Astrocyte of the cerebellum (primary cell): ENCODE measurements at places on chromosomes 4 and X.

- no peak for DNase-seq
Observed at GRCh38 chr4:74037076-74037955, 1.2 kb downstream of the CXCL3 start.

GRCh38 chr4:37440501-37440900, 196.0 kb downstream of the NWD2 start:
- DNase-seq = no peak

- no peak for DNase-seq
Observed at GRCh38 chr4:124974152-124974551, 261.6 kb upstream of the ANKRD50 start.

DNA sequence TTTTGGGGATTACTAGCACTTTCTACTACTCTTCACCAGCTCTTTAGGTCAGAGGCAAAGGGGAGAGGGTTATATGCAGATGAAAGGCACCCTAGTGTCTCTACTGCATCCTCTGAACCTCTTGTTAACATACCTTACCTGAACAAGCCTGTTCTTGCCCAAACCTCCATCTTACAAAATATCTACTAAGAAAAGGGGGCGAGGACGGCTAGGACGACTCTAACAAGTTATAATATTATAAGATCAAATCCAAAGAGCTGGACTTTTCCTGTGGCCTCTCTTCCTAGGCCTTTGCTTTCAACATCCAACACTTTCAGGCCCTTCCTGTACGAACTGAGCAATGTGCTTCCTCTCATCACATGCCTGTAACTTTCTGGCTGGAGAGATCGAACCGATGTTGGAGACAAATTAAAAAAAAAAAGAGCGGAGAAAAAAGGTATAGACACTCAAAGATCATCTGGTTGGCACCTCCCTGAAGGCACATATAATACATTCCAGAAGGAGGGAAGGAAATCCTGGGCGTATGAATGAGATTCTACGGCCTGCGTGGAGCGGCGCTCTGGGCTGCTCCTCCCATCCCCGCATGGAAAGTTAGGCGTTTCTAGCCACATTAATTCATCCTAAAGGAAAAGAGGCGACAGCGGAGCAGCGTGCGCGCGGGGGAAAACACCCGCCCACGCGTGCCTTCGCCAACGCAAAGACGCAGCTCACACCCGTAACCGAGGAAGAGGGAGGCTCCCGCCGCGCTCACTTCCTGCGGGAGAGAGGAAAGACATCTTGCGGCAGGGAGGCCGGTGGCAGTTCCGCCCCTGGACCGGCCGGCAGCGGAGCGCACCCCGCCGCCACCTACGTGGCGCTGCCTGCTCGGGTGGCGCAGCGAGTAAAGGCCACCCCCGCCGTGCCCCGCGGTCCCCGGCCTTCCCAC, 808 bp downstream of the PRDM5 start:
- peak; percentile 0 for DNase-seq

DNA sequence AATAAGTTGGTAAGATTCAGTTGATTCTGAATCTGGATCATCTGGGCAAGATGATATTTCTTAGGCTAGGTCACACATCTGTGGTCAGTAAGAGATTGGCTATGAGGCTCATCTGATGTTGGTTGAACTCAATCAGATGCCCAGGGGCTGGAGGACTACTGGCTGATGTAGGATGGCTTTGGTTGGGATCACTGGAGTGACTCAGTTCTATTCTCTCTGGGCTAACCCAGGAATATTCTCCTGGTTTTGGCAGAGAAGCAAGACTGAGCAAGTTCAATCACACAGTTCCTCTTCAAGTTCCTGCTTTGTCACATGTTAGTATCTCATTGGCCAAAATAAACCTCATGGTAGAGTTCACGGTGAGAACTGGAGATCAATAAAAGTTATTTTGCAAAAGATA, 902.3 kb upstream of the SLIT2 start:
- DNase-seq = no peak

DNA sequence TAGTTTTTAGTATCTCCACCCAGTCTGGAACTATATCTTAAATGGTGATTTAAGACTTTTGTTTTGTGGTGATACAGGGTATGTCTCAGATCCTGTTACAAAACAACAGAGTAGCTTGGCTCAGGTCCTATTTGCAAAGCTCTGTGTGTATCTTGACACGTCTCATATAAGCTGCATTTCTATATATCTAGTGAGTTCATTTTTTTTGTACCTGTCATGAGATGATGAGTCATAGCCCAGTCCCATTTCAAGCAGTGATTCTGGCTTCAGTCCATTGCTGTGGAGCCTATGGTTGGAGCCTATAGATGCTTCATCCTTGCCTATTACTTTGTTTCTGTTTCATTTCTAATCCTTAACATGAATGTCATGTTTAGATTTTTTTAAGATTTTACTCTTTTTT, 23.0 kb downstream of the GRXCR1 start:
- DNase-seq = no peak

DNA sequence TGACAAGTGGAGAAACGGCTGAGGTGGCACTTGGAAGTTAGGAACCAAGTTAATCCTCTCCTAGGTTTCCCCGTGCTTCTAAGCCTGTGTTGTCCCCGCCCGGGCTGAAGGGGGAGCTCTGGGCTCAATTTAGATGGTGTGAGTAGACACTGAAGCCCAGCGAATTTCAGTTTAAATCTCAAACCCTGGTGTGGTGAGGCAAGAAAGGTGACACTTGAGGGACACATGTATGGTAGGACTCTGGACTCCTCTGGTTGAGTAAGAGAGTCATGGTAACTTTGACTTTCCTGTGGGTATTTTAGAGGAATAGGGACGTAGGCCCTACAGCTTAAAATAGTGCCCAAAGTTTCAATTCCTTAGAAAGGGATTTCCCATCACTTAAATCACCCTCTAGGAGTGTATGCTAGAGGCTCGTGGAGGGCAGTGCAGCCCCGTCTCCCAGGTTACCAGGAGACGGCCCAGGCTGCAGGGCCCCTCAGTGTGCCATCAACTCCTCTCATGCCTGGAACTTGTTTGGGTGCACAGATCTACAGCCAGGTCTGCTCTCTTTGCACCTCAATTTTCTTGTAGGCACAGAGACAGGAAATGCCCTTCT, 24.0 kb downstream of the HAND2 start:
- no peak for DNase-seq

DNA sequence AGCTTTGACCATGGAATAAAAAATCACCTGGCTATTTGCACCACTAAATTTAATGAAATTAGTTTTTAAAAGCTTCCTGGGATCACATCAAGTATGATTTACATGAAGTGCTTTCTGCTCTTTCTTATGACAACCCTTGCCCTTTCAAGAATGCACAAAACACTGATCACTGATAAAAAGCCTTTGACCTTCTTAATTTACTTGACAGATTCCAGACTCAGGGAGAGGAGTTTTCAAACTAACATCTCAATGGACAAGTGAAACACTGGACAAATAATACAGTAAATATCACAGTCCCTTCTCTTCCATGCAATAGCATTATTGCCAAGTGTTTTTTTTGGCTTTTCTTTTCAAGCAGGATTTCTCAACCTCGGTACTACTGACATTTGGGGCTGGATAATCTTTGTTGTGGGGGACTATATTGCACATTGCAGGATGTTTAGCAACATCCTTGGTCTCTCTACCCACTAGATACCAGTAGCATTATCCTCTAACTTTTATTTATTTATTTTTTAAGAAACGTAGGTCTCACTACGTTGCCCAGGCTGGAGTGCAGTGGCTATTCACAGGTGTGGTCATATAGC, 86.3 kb downstream of the ZNF827 start:
- DNase-seq = no peak

- no peak for DNase-seq
Observed at GRCh38 chr4:78483811-78484210, 67.8 kb upstream of the ANXA3 start.

- no peak for DNase-seq
Observed at GRCh38 chrX:130419263-130419662, 17.5 kb downstream of the RBMX2 start.

- no peak for DNase-seq
Observed at GRCh38 chr4:139368998-139369397, 66.7 kb upstream of the NDUFC1 start.

DNA sequence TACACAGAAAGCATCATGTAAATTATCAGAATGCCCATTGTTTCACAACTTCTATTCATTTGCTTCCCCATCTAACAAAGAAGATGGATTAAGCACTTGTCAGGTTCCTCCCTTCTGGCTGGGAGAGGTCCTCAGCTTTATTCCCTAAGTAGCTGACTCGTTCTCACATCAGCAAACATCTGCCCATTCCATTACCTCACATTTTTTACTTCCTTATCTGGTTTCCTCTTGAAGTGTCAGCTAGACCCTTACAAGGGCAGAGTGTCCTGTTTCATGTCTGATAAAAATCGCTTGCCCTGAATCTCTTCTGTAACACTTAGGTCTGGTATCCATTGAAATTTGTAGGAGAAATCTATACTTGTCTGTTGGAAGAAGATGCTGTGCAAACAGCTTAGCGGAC, 34.7 kb downstream of the TMPRSS11A start:
- DNase-seq = no peak

- no peak for DNase-seq
Observed at GRCh38 chr4:141074098-141074878, 59.0 kb downstream of the RNF150 start.

DNA sequence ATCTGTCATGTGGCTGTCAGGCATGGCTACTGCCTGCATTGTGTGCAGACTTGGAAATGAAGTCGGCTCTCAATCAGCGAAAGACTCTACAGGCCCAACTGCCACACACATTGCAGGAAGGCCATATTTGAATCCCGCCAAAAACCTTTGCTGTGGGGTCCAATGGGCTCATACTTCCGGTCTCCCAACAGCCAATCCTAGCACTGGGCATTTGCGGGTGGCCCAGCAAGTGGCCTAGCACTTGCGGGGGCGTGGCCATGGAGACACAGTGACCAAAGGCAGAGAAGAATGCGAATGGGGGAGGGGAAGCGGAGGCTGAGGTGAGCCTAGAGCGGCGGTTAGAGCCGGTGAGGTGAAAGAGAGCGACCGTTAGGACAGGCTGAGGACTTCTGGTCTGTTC, at the start of gene OTUD6A:
OTUD6A (plus strand) TSS at position 382 of the 400 bp plus-strand sequence. CDS start 68 bp downstream, outside the sequence.
- no peak for DNase-seq

- no peak for DNase-seq
Observed at GRCh38 chrX:143429131-143429530, 88.1 kb downstream of the SPANXN3 start.

DNA sequence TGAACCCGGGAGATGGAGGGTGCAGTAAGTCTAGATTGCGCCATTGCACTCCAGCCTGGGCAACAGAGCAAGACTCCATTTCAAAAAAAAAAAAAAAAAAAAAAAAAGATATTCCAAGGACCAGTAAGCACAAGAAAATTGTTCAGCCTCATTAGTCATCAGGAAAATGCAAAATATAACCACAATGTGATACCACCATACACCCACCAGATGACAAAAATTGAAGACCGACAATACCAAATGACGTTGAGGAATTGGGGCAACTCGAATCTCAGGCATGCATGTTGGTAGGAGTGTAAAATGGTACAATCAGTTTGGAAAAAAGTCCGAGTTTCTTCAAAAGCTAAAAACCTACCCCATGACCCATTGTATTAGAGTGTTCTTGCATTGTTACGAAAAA, 130.2 kb upstream of the FAM9B start:
- no peak for DNase-seq

DNA sequence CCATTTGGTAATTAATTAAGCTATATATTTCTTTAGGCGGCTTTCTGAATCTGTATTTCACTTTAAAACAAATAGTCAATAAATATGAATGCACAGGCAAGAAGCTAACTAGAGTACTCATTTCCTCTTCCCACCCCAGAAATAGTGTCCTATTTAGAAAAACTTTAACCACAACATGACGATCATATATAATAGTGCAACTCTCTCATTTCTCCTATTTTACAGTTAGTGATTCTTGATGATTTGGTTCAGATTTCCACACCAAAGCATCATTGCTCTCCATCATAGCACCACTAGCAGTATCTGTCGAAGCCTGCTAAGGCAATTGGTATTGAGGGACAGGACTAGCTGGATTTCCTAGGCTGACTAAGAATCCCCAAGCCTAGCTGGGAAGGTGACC, 184.0 kb upstream of the GALNTL6 start:
- no peak for DNase-seq

DNA sequence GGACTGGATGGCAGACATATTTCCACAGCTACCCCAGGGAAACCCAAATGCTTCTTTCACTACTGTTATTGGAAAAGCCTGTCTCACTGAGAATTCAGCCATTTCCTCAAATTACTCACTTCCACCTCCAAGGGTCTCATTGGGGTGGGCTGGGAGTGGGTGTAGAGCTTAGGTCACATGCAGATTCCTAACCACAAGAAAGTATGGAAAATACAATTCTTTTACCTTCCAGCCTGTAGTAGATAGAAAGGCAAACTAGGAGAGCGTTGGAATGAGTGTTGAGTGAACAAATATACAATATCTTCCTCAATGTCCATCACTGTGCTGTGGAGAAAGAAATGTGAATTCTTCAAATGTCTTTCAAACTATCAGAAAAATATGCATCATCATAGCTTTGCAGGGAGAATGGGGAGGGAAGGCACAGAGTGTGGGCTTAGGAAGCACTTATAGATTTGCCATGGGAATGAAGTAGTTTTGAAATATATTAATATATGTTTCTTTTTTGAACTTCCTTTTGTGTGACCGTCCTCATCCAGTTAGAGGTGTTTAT, 245.3 kb upstream of the JADE1 start:
- DNase-seq = no peak

DNA sequence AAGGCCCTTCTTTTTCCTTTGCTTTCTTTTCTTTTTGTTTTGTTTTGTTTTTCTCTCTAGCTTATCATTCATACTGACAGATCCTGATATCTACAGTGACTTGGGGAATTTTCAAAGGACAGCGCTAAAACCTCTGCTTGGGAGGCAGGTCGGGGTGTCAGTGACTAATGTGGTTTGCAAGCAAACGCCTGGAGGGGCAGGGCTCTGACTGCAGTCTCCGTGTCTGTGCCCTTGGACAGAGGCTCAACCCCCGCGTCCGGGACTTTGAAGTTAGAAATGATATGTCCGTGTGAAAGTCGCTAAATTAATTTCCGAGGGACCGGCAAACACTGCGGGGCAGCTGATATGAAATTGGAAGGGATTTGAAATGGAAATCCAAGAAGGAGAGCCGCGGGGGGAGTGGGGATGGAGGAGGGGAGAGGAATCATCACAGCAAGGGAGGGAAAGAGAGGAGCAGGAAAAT, 312.4 kb downstream of the DHRSX start:
- DNase-seq = no peak

DNA sequence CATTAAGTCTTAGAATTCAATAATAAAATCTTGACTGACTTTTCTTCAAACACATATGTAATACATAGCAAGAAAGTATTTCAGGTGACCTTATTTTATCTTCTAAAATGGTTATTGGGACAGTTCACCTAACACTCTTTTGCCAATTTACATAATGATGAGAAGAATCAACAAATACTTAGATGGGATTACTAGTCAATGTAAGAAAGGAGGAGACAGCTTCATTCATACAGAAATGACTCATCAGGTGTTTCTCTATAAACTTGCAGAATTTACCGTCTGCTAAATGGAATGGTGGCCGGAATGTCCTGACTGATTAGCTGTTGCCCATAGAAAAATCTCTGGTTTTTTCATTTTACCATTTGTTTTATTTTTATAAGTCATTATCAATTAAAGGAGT, 115.0 kb upstream of the ETNPPL start:
- no peak for DNase-seq

GRCh38 chr4:145552181-145552822, 66.9 kb upstream of the MMAA start:
- no peak for DNase-seq
